Neural progenitor cell (in vitro differentiated cells): ENCODE measurements at places on chromosomes 6 and 20.

GRCh38 chr20:59895908-59896307 lies 37.5 kb downstream of the SYCP2 start:
- no peak for DNase-seq

- no peak for DNase-seq
Observed at GRCh38 chr20:37911261-37911660, 8.3 kb downstream of the VSTM2L start.

DNA sequence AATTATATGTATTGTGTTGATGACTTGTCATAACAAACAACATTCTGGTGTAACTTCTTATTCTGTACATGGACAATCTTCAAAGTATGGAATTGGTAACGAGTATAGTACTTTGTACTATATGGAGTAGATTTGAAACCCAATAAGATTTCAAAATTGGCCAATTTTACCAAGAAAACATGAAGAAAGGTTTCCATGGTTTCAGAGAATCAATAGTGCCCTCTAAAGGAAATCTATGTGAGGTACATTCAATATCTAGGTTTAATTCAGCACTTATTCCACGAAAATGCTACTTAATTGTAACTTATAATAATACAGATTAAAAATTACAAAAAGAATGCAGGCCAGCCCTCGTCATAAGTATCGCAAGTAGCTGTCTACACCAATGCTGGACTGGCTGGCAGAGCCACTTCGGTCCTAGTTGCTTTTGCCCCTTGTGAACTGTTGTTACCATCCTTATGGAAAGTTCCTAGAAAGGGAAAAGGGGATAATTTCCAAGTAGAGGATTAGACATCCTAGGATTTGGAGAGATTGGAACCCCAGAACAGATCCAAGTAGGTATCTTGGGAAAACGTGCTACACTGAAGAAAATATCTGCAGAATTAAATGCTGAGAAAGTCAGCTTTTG lies 70.9 kb downstream of the LCA5 start:
- DNase-seq = peak; percentile 6

GRCh38 chr6:163913045-163913444 lies 498.5 kb downstream of the QKI start:
- DNase-seq = no peak

DNA sequence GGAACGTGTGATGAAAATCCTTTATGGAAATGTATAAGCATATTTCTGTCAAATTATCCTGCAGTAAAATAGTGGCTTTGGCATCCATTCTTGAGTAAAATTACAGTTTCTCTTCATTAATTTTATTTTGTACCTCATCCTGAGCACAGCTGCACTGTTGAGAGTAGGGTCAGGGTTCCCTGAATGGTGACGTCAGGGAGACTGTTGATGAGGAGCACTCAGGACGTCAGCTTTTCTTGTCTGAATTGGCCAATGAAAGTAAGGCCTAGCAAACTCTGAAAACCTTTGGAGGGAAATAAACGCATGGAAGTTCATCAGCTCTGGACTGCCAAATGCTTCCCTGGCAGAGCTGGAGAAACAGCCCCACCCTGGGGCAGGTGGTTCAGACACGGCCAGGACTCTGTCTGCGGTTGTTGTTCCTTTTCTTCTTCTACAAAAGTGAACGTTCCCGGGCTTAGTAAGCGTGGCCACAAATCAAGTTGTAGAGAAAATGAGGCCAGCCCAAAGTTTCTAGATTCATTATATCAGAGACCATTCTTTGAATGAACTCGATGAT lies 179.7 kb upstream of the EXOC2 start:
- DNase-seq = no peak

GRCh38 chr20:37245216-37246150 lies 16.1 kb downstream of the GHRH start:
- peak; percentile 92 for DNase-seq

- peak; percentile 39 for DNase-seq
Observed at GRCh38 chr6:82484737-82485626, 121.4 kb downstream of the TPBG start.

- DNase-seq = no peak
Observed at GRCh38 chr20:31543966-31544598, 29.8 kb downstream of the HM13 start.

- peak; percentile 79 for DNase-seq
Observed at GRCh38 chr6:35583893-35584688, 71.4 kb upstream of the TULP1 start.

GRCh38 chr6:86756640-86757229 lies 180.6 kb upstream of the HTR1E start:
- peak; percentile 36 for DNase-seq

GRCh38 chr6:42314571-42315258 lies 97.1 kb upstream of the MRPS10 start:
- no peak for DNase-seq

DNA sequence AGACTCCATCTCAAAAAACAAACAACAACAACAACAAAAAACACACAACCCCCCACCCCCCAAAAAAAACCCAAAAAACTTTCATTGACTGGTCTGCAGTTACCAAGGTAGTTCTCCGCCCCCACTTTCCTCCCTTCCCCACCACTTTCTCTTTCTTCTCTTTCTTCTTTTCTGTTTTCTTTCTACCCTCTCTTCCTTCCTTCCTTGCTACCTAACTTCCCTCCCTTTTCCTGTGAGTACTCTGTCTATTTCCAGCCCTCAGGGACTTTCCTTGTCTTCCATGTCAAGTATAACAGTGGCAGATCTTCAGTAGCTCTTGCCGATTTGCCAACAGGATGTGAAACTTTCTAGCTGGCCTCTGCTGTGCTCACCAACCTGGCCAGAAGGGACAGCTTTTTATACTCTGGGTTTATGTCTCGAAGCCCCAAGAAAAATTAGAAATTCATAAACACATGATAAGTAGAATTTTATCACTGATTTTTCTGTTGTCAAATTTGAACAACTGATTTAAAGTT lies 399.5 kb downstream of the QKI start:
- no peak for DNase-seq

- DNase-seq = no peak
Observed at GRCh38 chr6:157173776-157174175, 149.5 kb downstream of the TMEM242 start.

GRCh38 chr20:34578521-34578920 lies 20.0 kb downstream of the MAP1LC3A start:
- DNase-seq = no peak

- DNase-seq = peak; percentile 20
Observed at GRCh38 chr6:7691675-7692452, 34.0 kb upstream of the BMP6 start.

DNA sequence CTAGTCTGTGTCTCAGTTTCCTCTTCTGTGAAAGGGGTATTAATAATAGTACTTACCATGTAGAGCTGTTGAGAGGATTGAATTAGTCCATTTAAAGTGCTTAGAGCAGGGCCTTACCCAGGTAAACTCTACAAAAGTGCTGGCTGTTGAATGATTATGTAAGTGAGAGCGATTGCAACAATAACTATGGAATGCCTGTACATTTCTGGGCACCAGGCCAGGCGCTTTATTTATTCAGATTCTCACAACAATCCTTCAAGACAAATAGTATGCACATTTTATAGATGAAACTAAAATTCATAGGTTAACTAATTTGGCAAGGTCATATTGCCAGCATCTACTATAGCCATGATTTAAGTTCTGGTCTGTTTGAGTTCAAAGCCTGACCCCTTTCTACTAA lies 78.3 kb upstream of the MMS22L start:
- DNase-seq = no peak

- no peak for DNase-seq
Observed at GRCh38 chr6:53032849-53033248, 32.4 kb upstream of the FBXO9 start.
